ENCODE measurements at places on chromosomes 3 and 15. TPM values are rescaled to one million over a fixed set of nuclear protein-coding genes. Genes with fewer than 3 reads are reported as not detected.

DNA sequence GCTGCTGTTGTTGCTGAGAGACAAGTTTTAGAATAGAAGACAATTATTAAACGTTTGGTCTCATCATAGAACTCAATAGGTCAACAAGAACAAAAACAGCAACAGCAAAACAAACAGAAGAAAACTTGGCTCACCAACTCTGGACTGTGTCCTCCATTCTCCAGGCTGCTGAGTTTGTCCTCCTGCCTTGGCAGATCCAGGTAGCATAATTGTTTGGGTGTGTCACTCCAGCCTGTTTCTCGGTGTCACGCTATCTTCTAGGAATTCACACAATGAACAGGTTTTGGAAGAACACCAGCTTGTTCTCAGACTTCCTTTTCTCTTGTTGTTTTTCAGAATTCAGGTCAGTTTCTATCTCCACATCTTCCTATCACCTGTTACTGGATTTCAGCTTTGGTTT lies 34.7 kb downstream of the ARRDC4 start:
- DNase-seq = peak; percentile 47

GRCh38 chr15:33310481-33311311 lies at the start of gene RYR3:
Gene RYR3, plus strand, starts transcription at chr15:33310967. Its CDS starts 79 bp downstream, at chr15:33311046.
- DNase-seq = no peak

GRCh38 chr15:82158811-82159210 lies 103.7 kb downstream of the EFL1 start:
- no peak for DNase-seq

GRCh38 chr15:52695154-52695553 lies 16.0 kb upstream of the ATOSA start:
- no peak for DNase-seq

RETNLB gene
- total RNA-seq = not detected

ATP8B4 gene
- 6.6 TPM for total RNA-seq

EFCC1 gene
- 0.75 TPM for total RNA-seq

CHL1 gene
- total RNA-seq = 34.6 TPM

SERINC4 gene
- not detected for total RNA-seq

ALPK3 gene
- 1.1 TPM for total RNA-seq

All from transverse colon (tissue), 4 donors.